ENCODE measurements at places on chromosomes 4 and X. TPM values are rescaled to one million over a fixed set of nuclear protein-coding genes. Genes with fewer than 3 reads are reported as not detected.

DMRTC1B gene
- not detected for total RNA-seq

ASB11 gene
- total RNA-seq, result not detected

- DNase-seq, result no peak
Measured at GRCh38 chr4:123955167-123955800, 558.7 kb downstream of the SPRY1 start.

XPNPEP2 gene
- total RNA-seq, result 3.6 TPM

TEC gene
- total RNA-seq, result 3.5 TPM

TMEM47 gene
- total RNA-seq, result 25.3 TPM

NMU gene
- total RNA-seq, result not detected

DNA sequence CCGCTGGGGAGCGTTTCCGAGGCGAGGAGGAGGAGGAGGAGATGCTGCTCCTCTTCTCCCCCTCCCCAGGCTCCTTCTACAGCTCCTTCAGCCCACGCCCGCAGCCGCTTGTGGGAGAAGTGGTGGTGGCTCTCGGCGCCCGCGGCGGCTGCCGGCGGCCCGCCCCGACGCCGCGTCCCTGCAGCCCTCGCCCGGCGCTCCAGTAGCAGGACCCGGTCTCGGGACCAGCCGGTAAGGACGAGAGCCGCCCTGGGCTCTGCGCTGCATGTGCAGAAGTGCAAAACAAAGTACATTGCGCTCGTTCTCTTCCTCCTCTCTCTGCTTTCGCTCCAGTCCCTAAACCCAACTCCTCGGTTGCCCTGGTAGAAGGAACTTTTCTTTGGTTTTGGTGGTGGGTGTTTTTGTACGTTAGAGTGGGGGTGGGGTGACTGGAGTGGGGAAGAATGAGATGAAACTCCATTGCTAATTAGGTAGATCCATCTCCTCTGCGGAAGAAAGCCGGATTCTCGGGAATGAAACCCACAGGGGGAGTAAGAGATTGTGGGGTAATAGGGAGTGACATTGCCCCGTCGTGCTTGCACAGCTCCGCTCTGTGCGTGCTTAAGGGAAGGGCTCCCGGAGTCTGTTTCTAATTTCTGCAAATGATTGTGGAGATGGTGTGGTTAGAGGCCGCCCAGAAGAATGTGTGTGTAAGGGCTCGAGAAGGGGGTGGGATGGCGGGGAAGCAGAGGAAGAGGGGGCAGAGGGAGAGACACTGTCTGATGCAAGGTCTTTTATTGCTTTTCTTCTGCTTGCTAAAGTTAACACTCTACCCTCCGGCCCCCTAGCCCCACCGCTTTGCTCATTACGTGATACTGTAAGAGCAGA is 677 bp downstream of the PTPN13 start:
- DNase-seq, result peak; percentile 90

SYP gene
- 0.18 TPM for total RNA-seq

- DNase-seq, result peak; percentile 61
Measured at GRCh38 chr4:87838890-87839591, 6.3 kb downstream of the MEPE start.

SPON2 gene
- 409 TPM for total RNA-seq

- no peak for DNase-seq
Measured at GRCh38 chrX:13574600-13574999, 5.2 kb downstream of the EGFL6 start.

GRCh38 chr4:10753336-10753735 is 68.8 kb upstream of the CLNK start:
- peak; percentile 33 for DNase-seq

PRKG2 gene
- total RNA-seq, result 7.9 TPM

- no peak for DNase-seq
Measured at GRCh38 chr4:898869-899555, 33.1 kb downstream of the GAK start.

DNA sequence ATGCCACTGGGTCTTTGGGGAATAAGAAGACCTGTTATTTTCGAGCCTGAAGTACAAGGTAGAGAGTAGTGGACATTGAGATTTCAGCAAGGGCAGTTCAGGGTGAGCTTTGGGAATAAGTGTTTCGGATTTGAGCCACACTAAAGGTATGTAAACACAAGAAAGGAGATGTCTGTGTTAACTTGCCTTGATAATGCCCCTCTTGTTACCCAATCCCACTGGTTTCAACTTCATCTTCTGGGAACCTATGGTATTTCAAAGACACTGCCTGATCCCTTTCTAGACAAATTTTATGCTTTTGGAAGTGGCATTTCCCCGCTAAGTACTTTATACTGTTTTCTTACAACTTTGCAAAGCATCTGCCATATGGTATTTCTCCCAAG is 79.4 kb downstream of the SLC9A6 start:
- no peak for DNase-seq

XAGE2 gene
- total RNA-seq, result not detected

DNA sequence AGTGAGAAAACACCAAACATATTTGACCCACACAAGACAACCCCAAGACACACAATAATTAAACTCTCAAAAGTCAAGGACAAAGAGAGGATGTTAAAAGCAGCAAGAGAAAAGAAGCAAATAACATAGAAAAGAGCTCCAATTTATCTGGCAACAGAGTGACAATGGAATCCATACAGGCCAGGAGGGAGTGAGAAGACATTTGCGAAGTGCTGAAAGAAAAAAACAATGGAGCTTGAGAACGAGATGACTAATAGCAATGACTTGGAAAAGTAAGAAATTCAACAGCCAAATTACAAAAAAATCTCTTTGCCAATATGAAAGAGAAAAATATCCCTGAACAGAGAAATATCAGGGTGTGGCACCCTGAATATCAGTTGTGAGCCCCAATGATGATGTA is 61.6 kb downstream of the MAD2L1 start:
- DNase-seq, result peak; percentile 75

- DNase-seq, result peak; percentile 45
Measured at GRCh38 chr4:184416913-184417734, 57.2 kb downstream of the IRF2 start.

TCEAL8 gene
- 144 TPM for total RNA-seq

- DNase-seq, result no peak
Measured at GRCh38 chr4:149825336-149825735, 9.7 kb upstream of the IQCM start.

OPN1LW gene
- total RNA-seq, result not detected

IL3RA gene
- 0.09 TPM for total RNA-seq

TMEM185A gene
- 6.6 TPM for total RNA-seq

DNA sequence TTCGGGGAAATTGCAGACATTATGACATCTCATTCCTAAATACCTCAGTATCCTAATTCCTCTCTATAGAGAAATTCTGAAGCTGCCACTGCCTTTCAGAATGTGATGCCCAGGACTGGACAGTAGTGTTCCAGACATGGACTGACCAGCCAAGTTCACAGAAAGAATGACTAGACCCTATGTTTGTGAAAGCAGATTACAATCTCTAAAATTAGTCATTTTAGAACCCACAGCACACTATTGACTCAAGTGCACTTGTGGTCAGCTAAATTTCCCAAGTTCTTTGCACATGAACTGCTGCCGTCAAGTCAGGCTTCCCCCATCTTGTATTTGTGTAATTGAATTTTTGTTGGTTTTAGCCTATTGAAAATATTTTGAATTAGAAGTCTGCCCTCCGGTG is 81.0 kb upstream of the ESX1 start:
- DNase-seq, result peak; percentile 64

TBC1D8B gene
- 17.3 TPM for total RNA-seq

Measured in fibroblast of the aortic adventitia (primary cell).